CD4-positive, alpha-beta T cell treated with Interleukin-17A for 4 hours (primary cell): ENCODE measurements at places on chromosomes 12 and 14.

DNA sequence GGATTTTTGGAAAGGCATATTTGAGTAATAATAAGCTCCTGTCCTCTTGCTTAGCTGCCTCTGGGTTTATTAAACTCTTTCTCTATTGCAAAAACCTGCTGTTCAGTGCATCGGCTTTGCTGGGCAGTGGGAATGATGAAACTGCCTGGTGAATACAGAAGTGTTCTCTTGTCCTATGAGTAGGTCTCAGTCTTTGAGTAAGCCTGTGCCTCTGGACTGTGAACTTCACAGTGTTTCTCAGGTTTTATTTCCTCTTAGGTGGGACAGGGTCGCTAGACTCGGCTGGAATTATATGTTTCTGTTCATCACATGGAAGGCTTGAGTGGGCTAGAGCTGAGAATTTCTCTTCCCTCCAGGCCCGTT is 46.4 kb downstream of the CRADD start:
- DNase-seq: no peak

DNA sequence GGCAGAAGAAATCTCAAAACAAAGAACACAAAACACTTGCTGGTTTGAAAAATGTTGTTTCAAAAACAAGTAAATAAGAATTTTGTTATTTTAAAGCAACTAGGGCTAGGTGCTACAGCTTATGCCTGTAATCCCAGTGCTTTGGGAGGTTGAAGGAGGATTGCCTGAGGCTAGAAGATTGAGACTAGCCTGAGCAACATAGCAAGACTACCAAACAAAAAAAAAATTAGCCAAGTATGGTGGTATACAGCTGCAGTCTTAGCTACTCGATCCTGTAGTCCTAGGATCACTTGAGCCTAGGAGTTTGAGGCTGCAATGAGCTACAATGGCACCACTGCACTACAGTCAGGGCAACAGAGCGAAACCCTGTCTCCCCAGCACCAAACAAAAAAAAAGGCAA is 32.6 kb upstream of the MTERF2 start:
- DNase-seq: no peak

DNA sequence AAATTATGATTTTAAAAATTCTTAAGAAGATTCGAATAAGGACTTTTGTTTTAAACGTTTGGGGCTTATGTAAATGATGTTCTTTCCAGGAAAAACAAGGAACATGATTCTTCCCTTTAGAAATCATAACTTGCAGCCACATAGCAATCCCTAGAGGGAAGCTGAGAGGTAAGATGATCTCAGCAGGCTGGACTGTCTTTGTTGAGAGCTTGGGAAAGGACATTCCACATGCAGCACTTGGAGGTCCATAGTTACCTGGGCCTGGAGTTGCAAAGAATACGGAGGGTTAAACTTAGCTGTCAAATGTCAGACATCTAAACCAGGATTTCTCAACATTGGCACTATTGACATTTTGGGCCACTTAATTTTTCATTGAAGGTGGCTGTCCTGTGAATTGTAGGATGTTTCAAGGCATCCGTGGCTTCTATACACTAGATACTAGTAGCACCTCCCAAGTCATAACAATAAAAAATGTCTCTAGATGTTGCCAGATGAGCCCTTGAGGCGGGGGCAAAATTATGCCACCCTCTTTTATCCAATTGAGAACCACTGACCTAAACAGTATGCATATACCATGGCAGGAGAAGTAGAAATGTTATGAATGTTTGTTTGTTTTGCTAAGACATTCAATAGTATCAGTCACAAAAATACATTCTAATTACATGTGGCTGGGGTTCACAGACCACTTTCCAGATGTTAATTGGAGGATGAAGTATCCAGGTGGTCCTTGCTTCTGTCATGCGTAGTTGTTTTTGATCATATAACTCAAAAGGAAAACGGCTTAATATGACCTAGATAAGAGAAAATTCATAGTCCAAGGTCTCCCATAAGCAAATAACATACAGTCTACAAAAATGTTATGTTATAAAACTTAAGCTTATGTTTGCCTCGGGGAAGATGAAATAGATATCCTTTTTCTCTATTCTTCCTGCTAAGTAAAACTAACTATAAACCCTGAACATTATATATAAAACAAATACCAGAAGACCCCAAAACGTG is 30.5 kb downstream of the TTC6 start:
- no peak for DNase-seq

DNA sequence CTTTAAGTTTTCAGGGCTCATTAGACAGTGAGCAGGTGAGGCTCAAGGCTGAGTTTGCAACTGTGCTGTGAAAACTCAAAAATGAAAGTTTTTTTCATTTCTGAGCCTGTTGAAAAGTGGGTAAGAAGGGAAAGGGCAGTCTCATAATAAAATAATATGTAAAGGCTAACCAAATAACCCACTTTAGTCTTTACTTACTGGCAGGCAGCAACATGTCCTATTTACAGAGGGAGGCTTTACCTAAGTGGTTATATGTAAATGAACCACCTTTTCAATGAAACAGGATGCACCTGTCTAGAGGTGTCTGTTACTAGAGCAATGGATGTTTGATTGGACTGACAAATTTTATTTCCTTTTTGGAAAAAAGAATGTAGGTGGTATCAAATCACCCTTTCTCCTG is 158.0 kb downstream of the ETV6 start:
- DNase-seq: no peak

DNA sequence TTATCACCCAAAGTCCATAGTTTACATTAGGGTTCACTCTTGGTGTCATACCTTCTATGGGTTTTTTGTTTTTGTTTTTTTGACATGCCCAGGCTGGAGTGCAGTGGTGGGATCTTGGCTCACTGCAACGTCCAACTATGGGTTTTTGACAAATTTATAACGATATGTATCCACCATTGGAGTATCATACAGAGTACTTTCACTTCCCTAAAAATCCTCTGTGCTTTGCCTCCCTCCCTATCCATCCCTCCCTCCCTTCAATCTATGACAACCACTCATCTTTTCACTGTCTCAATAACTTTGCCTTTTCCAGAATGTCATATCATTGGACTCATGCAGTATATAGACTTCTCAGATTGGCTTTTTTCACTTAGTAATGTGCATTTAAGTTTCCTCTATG is 139.0 kb upstream of the CCDC198 start:
- DNase-seq: no peak

DNA sequence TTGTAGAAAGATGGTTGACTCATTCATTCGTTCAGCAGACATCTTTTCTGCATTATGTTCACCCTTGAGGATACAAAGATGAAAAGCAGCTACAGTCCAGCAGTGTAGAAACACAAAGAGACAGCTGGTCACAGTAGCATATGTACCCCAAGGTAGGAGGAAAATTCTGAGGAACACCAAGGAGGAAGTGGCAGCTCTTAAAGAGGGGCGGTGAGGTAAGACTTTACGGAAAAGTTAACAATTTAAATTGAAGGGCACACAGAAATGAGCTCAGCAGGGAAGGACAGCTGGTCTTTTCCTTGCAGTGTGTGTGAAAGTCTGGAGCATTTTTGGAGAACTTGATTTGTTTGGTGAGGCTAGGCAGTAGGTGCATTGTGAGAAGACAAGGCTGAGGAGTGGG is 3.5 kb downstream of the SLC35E3 start:
- no peak for DNase-seq

- no peak for DNase-seq
Measured at GRCh38 chr12:5718680-5719079, 226.4 kb downstream of the ANO2 start.

GRCh38 chr12:101655393-101655792 is 42.0 kb upstream of the CHPT1 start:
- DNase-seq: no peak

DNA sequence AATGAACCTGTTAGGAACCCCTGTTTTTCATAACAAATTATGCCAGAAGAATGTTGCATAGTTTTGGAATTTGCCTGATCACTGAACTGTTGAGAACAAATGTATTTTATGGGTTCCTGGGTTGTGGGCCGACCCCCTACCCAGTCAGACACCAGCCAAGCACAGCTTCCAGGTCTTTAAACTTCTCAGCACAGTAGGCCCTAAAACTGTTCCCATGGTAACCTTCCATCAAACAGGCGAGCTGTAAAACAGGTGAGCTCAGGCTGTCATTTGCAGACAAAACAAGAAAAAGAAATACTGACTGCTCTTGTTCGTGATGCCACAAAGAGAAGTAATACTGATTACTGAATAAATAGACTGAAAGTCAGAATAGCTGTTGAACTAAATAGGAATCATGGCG is 147.0 kb downstream of the PTPRO start:
- no peak for DNase-seq
